COR-L47 (cell line): ENCODE measurements at places on chromosomes 7 and 10.

- no peak for DNase-seq
These were observed 207.6 kb upstream of the KLF6 start for GRCh38 chr10:3992382-3993178.

- no peak for DNase-seq
These were observed 40.2 kb upstream of the ATXN7L1 start for GRCh38 chr7:105916603-105917002.

- no peak for DNase-seq
These were observed 2.7 kb upstream of the SUV39H2 start for GRCh38 chr10:14875941-14876340.

GRCh38 chr10:35495521-35496119 is 109.5 kb upstream of the GJD4 start:
- DNase-seq = no peak

GRCh38 chr7:105920766-105921165 is 42.3 kb upstream of the CDHR3 start:
- DNase-seq = no peak
